ENCODE measurements at places on chromosomes 7 and 10.
A peak's percentile ranks its signal among the peaks of the same experiment; 100 is the strongest.

DNA sequence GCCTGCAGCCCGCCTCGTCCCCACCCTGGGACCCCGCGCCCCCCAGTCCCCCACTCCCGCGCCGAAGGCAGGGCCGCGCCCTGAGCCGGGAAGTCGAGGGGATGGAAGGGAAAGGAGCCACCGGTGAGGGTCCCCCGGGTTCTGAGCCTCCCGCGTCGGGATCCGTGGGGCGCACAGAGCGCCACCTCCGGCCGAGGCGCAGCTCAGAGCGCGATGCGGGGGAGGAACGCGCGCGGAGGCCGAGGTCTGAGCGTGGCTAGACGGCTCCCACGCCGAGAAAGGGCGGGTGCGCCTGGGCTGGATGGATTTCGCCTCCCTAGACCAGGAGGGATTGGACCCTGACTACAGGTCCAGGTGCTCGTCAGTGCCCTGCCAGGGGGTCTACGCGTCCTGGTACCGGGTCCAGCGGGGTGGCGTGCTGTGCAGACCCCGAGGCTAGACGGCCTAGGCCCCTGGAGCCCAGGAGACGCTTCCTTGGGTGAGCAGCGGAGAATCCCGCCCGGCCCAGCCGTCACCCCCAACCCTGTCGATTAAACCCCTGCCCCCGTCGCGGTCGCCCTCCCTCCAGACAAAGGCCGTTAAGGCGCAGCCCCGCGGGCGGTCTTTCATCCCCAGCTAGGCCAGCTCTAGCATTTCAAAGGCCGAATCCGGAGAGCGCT, 986 bp upstream of the PDGFA start:
- DNase-seq, result no peak

DNA sequence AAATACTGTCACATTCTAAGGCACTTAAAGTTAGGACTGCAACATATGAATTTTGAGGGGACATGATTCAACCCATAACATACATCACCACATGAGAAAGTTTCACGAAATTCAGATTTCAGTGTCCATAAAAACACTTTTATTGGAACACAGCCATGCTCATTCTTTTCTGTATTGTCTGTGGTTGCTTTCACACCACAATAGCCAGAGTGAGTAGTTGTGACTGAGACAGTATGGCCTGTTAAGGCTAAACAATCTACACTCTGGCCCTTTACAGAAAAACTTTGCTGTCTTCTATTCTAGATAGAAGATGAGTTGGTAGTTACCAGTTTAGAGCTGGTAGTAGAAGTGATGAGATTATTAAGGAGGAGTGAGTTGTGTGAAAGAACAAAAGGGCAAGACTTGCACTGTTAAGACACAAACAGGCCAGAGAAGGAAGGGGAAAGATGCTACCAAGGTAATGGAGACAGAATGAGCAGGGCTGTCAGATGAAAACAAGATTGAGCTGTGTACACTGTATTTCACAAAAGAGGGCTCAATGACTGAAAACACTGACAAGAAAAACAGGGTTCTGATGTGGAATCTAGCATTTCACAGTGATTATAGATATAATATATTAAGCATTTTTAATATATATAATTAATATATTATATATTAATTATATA, 108.6 kb downstream of the PPP1R3A start:
- DNase-seq, result no peak

- DNase-seq, result no peak
Measured at GRCh38 chr10:93991114-93991513, 2.6 kb upstream of the PLCE1 start.

- DNase-seq, result no peak
Measured at GRCh38 chr7:124914298-124914697, 15.3 kb downstream of the POT1 start.

GRCh38 chr10:16916496-16916895, 99.3 kb upstream of the RSU1 start:
- DNase-seq, result no peak

- DNase-seq, result no peak
Measured at GRCh38 chr7:116571037-116571436, 46.2 kb downstream of the CAV1 start.

DNA sequence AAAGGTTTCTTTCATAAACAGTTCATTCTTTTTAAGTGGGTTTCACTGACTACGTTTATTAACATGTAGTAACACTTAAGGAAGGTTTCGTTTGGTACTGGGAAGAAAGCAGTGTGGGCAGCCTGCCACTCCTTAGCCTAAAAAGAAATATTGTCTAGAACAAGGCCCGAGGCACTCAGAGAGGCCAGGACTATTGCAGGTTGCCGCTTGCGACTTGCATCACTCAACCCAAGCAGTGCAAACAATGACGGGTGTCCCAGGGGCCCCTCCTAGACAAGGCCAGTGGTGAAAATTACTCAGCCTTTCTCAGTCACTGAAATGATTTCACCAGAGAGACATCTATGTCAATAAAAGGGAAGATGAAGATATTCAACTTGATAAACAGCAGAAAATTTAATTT, 243.9 kb downstream of the SNX13 start:
- peak; percentile 87 for DNase-seq

- DNase-seq, result no peak
Measured at GRCh38 chr7:23445326-23445725, 25.0 kb downstream of the IGF2BP3 start.

- no peak for DNase-seq
Measured at GRCh38 chr10:74177140-74177677, 26.2 kb downstream of the ADK start.

DNA sequence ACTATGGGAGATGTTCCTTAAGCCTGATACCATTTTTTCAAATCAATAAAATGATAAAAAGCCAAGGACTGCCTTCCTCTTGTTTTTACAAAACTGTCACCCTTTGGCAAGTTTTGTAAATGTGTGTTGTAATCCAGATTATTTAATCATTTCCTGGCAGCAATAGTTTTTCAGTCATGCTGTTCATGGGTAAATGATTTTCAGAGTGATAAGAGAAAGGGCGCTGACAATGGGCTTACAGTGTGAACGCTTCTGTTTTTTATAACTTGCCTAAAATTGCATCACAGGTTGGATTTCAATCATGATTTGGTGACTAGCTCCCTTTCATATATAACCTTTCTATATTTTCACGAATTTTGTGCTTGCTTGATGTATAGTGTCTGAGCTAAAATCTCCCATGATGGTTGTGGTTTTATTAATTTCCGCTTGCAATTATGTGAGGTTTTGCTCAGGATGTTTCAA, 19.0 kb upstream of the DMBT1 start:
- DNase-seq, result no peak

DNA sequence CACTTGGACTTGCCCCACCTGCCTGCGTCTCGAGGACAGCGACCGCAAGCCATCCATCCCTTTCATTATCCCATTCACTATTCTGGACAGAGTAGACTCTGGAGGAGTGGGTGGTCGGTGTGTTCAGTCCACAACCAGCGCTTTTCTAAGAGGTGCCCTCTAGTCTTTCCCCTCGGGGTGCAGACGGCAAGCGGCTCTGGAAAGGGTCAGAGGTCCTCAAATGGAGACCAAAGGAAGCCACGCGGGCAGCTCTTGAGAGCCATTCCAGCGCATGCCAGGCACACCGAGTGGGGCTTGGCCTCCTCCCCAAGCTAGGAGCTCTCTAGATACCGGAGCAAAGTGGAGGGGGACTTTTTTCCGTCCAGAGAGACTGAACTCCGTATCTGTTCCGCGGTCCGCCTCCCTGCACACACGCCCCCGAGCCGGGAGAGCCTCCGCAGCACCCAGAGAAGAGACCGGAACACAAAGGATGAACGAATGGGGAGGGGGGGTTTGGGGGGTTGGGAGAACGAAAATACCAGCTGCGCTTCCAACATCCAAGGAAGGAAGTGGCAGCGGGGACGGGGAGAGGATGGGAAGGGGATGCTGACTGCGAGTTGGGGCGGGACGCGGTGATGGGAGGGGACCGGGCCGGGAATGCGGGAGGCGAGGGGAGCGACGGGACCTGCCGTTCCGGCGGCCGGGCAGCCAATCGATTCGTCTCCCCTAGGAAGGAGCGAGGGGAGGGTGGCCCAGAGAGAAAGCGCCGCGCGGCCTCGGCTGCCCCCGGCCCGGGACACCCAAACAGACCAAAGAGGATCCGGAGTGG, 515 bp downstream of the GSDME start:
- peak; percentile 73 for DNase-seq

DNA sequence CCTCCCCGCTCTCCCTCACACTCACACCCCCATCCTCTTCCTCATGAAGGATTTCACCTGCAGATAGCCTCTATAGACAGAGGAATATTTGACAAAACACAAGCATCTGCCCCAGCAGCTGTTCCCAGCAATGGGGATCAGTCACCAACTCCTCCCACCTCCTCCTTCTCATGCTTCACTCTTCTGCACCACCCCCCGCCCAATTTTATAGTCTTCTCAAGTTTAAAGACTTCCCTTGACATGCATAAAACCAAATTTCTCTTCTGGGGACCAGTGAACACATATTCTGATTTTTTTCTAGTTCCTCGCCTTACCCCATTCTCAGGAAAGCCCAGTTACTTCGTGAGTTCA, 654.4 kb downstream of the LRMDA start:
- DNase-seq, result no peak

GRCh38 chr7:143042159-143042789, 9.9 kb upstream of the OR6V1 start:
- DNase-seq, result no peak

- no peak for DNase-seq
Measured at GRCh38 chr7:155565596-155565995, 19.2 kb upstream of the CNPY1 start.

GRCh38 chr7:155813546-155814315, 1.5 kb upstream of the SHH start:
- DNase-seq, result no peak

- DNase-seq, result no peak
Measured at GRCh38 chr10:104288355-104288754, 19.4 kb downstream of the GSTO2 start.

DNA sequence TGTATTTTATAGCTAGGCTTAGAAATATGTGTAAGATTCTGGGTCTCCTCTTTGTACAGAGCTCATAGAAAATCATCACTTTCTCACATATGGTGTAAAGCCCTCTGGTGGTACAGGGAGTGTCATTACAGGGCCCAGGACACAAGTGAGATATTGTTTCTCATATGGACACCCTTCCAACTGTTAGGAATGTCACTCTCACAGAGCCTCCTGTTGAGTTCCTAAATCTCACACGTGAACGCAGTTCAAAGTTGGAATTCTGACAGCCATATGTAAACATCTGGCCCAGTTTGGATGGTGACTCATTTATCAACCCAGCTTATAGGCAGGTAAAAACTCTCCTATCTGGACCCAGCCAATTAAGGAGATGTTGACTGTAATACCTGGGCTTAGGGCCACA, 35.4 kb upstream of the ZNF107 start:
- DNase-seq, result no peak

DNA sequence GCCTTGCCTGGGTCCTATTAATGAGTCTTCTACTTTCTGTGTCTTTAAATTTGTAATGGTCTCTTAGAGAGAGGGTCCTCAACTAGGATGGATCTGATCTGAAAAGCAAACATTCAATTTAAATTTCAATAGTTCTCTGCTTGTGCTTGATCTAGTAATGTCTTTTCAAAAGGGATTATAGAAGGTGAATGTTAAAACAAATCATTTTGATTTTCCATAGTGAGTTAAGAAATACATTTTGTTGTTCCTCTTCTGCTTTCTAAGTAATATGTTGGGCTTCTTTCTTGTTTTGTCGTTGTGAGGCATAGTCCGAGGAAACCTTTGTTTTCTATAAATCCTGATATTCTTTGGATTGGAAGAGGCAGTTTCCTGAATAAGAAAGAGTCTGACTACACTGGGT, 18.8 kb downstream of the NRF1 start:
- DNase-seq, result no peak

- DNase-seq, result no peak
Measured at GRCh38 chr7:13933536-13933935, 55.9 kb downstream of the ETV1 start.
